Stimulated activated CD4-positive, alpha-beta T cell treated with anti-CD3 and anti-CD28 coated beads, Interleukin-4, amount 100 ng/mL, for 24 hours (primary cell): ENCODE measurements at places on chromosomes 4 and X.

DNA sequence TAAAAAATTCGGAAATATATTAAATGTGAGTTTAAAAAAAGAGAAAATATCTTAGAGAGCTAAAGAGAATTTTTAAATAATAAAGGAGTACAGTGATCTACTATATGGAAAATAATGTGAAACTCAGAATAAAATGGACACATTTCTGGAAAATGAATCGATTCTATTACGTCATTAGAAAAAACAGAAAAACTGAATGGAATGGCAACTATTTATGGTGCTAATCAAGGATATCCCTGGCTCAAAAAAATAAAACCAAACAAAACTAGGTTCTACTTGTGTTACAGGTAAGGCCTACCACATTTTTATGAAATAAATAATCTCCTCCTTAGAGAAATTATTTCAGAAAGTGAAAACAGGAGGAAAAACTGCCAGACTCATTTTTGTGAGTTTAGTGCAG, 5.5 kb upstream of the SLC7A11 start:
- no peak for DNase-seq

DNA sequence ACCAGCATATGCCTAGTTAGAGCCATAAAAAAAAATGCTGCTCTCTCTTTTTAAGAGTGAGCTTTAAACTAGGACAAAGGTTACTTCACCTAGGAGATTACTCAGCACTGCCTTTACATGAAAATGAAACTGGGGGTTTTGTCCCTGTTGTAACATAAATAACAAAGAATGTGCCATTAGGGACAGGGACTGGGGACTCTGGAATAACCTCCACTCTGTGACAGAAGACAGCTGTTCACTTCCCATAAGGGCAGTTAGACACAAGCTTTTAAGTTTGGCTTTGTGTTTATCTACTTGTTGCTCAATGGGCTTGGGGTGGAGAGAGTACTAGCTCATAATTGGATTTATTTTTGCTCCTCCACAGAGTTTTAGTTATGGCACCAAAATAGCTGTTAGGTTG, 11.9 kb downstream of the ENPEP start:
- DNase-seq = no peak

DNA sequence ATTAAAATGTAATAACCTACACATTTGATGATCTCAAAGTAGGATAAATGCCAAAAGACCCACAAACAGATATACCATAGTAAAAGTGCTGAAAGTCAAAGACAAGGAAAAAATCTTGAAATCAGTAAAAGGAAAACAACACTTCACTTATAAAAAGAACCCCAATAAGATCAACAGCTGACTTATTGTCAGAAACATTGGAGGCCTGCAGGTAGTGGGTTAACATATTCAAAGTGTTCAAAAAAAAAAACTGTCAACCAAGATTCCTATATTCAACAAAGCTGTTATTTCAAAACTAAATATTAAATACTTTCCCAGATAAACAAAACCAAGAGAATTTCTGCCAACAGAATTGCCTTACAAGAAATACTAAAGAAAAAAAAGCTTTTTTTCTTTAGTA, 347.1 kb downstream of the GUCY2F start:
- DNase-seq = no peak

DNA sequence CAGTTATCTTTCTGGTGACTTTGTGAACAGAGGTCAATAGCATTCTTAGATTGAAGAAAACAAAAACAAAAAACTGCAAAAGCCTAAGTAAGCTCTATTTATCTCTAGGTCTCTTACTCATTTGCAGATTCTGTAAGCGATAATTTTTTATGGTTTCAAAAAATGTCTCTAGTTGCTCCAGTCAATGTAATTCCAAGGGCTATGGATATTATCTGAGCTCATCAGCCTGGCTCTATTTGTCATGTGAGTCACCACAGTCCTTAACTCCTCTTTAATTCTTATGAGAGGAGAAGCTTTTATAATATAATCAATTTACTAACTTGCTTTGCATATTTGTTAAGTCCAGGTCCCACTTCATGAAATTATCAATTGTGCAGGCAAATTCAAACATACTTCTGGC, 79.1 kb downstream of the NPFFR2 start:
- no peak for DNase-seq

DNA sequence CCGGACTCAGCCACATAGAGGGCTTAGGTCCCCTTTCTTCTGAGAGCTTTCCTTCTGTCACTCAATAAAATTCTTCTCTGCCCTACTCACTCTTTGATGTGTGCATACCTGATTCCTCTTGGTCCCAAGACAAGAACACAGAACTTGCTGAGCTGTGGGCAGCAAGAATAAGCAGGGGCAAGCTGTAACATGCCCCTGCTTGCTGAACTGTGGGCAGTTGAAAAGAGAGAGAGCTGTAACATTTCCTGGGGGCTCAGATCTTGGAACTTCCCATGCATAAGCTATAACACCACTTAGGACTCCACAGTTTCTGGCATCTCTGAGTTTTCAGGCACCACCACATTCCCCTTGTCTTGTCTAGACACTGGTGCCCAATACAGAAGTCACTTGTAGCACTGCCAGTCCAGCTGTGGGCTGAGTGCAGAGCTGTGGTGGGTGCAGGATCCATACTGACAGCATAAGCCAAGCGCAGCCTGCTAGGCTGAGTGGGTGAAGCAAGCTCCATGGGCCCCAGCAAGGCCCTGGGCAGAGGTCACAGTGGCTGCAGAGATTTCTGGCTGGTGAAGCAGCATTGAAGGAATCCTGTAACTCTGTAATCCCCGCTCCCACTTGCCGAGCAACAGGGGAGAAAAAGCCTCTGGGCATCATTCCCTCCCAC, 241.2 kb downstream of the PCDH10 start:
- no peak for DNase-seq

GRCh38 chrX:123153846-123154335, 30.2 kb upstream of the GRIA3 start:
- DNase-seq = no peak

DNA sequence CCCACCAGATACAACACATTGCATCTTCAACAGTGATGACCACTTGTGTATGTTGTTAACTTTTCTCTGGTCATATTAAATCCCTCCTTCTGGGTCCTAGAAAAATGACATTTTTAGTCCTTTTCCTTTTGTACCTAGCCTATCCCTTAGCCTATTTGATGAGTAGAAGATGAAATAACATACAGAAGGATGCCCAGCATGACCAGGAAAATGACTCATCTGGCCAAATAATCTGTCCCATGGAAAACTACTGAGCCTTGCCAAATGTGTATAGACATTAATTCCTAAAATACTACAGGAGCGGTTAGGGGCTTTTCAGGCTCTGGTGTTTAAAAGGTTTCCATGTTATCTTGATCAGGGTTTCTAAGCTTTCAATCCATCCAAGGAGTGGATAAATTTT, 129.0 kb upstream of the KCNIP4 start:
- DNase-seq = no peak

DNA sequence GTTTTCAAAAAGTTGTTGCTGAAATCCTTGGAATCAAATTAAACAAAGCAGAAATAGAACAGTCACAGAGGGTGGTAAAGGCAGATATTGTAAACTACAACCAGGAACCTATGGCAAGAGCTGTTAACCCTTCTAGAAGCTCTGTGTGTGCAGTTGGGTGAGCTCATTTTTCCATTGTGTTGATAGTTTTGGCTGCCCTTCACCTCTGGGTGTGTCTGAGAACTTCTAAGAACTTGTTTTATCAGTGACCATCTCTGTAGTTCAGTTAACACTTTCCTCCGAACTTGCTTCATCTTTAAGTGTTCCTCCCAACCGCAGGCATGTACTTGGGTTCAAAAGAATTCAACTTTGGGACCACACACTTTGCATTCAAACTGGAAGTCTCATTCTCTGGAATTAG, 32.7 kb downstream of the RBMX start:
- no peak for DNase-seq

DNA sequence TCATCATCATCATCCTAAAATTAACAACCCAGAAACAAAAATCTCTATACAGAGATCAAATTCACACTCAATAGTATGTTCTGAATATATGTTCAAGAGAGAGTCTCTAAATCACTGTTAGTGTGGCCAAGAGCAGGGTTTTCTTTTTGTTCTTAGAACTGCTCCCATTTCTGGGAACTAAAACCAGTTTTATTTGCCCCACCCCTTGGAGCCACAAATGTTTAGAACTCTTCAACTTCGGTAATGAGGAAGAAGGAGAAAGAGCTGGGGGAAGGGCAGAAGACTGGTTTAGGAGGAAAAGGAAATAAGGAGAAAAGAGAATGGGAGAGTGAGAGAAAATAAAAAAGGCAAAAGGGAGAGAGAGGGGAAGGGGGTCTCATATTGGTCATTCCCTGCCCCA, 32.3 kb downstream of the CYBB start:
- DNase-seq = no peak

- DNase-seq = no peak
Measured at GRCh38 chr4:78721747-78722146, 54.4 kb upstream of the BMP2K start.

GRCh38 chr4:8319731-8320385, 50.3 kb downstream of the HTRA3 start:
- DNase-seq = no peak

- DNase-seq = peak; percentile 3
Measured at GRCh38 chrX:44432641-44433040, 89.2 kb upstream of the EFHC2 start.

DNA sequence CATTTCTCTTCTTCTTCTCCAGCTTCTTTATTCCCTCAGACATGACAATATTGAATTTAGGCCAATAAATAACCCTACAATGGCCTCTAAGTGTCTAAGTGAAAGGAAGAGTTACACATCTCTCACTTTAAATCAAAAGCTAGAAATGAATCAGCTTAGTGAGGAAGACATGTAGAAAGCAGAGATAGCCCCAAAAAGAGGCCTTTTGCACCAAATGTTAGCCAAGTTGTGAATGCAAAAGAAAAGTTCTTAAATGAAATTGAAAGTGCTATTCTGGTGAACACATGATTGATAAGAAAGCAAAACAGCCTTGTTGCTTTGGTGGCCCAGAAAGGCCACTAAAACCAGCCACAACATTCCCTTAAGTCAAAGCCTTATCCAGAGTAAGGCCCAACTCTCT, 146.2 kb upstream of the HHIP start:
- no peak for DNase-seq

- DNase-seq = peak; percentile 11
Measured at GRCh38 chrX:118459494-118459893, 36.1 kb upstream of the DOCK11 start.

DNA sequence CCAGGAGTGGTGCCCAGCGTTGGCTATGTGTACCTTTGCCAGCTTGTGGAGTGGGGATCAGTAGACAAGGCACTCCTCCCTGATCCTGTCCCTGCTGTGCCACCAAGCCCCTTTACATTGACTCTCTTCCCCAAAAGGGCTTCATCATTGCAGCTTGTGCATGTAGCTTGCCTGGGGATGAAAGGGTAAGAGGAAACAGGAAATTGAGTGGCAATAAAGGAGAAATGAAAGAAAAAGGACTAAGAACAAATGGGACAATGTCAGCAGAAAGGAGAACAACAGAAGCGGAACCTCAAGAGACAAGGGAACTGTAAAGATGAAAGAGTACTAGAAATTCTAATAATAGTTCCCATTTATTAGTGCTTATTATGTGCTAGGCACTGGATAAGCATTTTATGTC, 8.7 kb upstream of the IL13RA1 start:
- DNase-seq = no peak

DNA sequence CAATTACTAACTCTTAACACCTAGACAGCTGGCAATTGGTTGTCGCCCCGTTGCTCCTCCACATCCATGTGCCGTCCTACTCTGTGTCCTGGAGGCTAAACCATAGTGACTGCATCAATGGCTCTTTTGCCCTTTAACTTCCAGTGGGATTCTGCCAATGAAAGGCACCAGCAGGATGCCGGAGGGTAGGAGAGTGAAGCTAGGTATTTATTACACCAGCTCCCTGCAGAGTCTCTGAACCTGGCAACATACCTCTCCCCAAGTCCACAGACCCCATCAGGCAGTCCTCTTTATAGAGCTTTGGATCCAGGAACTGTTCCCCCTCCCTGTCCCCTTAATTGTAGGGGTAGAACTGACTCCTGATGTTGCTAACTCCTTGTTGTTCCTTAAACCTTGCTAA, 426.8 kb downstream of the HNRNPD start:
- no peak for DNase-seq

DNA sequence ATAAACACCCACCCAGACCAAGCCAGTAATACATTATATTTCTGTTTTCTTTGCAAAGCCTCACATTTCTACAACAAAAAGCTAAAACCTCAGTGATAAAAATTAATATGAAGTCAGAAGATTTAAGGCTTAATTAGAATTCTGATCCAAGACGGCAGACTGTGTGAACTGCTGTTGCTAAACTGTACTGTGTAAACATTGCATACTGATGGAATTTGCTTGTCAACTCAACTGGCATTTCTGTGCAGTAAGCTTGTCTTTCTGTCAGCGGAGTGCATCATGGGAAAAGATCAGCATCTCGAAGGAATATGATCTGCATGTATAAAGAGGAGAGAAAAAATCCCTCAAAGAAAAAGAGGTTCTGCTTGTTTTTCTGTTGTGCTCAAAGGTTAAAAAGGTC, 69.4 kb upstream of the SPANXB1 start:
- no peak for DNase-seq

DNA sequence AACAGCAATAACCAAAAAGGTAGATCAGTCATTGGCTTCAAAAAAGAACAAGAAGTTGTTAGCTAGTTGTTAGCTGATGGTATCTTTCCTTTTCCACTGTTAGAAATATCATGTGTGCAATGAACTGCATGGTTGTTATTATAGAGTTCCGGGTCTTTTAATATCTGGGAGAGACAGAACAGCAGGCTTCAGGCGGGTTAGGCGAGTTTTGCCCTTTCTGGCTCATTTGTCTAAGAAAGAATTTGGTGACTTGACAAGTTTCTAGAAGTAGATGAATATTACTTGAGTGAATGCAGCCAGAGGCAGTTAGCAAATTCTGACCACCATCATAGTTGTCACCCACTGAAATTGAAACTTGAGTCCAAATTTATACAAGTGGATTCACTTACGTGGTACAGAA, 88.9 kb upstream of the MID1 start:
- DNase-seq = no peak

GRCh38 chr4:41882625-41883347, 52.4 kb upstream of the TMEM33 start:
- peak; percentile 59 for DNase-seq

DNA sequence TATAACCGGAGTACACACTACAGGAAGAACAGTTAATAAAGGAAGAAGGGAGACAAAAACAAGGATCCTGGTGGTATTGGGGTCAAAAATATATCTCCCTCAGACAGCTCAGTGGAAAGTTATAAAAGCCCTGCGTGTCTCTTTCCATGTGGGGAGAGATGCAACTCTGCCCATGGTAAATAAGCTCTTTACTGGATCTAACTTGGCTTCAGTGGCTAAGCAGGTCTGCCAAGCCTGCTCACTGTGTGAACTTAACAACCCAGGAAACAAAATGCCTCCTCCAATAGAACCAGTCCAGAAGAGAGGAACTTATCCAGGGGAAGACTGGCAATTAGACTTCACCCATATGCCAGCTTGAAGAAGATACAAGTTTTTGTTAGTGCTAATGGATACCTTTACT, 17.0 kb upstream of the ZNF280C start:
- DNase-seq = no peak

GRCh38 chrX:150366951-150367545, 3.9 kb downstream of the MAMLD1 start:
- DNase-seq = no peak

- DNase-seq = no peak
Measured at GRCh38 chr4:123802933-123803332, 406.3 kb downstream of the SPRY1 start.

GRCh38 chrX:10904220-10904619, 206.9 kb upstream of the HCCS start:
- no peak for DNase-seq
